ENCODE measurements at places on chromosomes 11 and 22.

GRCh38 chr11:126592496-126593410 is 237.3 kb downstream of the ST3GAL4 start:
- no peak for DNase-seq

DNA sequence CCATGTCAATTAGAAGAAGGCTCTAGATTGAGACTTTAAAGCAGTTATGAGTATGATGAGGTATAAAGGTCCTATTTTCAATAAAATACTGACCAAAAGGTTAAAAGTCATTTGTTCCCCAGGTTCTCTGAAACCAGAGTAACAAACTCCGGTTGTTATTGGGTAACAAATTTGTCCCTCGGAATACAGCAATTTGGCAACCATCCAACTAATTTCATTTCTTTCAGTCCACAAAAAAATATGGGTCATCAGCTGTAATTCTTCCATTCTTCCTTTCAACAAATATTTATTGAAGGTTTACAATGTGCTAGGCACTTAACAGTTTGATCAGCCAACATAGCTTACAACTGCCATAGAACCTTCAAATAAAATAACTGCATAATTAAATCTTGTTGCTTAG is 79.9 kb downstream of the TTC28 start:
- DNase-seq, result no peak

DNA sequence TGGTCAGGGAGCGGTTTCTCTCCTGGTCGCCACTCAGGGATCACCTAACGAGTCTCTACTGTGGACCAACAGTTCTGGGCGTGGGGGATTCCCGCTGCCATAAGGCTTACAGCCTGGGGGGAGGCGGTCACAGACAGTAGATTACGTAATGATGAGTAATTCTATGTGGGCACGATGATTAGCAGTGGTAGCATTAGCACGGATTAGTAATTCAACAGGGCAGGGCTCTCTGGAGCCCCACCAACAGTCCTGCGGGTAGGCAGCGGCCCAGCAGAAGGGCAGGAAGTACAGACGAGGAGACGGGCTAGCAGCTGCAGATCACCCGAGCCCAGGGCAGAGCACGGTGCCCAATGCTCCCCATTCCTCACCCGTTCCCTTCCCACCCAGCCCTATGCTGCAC is 3.6 kb downstream of the SHISAL1 start:
- DNase-seq, result no peak

- DNase-seq, result no peak
Measured at GRCh38 chr22:36423461-36424404, 36.0 kb upstream of the MYH9 start.

GRCh38 chr11:77375107-77375506 is 73.6 kb upstream of the GDPD4 start:
- no peak for DNase-seq

- DNase-seq, result no peak
Measured at GRCh38 chr22:48588878-48589450, 1238.7 kb downstream of the BRD1 start.

DNA sequence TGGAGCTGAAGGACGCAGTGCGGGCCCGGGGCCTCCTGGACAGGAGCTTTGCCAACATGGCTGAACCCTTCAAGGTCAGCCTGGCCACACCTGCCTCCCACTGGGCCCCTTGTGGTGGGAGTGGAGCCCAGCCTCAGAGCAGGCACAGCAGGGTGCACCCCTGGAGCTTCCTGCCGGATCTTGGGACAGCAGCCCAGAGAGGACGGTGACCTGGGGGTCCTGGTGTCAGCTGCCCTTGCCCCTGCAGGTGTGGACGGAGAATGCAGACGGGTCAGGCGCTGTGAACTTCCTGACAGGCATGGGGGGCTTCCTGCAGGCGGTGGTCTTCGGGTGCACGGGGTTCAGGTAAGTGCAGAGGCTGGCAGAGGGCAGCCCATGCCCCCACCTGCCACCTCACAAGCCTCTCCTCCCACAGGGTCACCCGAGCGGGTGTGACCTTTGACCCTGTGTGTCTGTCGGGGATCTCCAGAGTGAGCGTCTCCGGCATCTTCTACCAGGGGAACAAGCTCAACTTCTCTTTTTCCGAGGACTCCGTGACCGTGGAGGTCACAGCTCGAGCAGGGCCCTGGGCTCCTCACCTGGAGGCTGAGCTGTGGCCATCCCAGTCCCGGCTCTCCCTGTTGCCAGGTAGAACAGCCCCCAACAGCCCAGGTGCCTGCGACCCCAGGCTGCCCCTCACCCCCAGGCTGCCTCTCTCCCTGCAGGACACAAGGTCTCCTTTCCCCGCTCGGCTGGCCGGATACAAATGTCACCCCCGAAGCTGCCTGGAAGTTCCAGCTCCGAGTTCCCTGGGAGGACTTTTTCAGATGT is 5.1 kb downstream of the PGGHG start:
- DNase-seq, result no peak

GRCh38 chr22:44940130-44940529 is 69.7 kb downstream of the PHF21B start:
- no peak for DNase-seq

DNA sequence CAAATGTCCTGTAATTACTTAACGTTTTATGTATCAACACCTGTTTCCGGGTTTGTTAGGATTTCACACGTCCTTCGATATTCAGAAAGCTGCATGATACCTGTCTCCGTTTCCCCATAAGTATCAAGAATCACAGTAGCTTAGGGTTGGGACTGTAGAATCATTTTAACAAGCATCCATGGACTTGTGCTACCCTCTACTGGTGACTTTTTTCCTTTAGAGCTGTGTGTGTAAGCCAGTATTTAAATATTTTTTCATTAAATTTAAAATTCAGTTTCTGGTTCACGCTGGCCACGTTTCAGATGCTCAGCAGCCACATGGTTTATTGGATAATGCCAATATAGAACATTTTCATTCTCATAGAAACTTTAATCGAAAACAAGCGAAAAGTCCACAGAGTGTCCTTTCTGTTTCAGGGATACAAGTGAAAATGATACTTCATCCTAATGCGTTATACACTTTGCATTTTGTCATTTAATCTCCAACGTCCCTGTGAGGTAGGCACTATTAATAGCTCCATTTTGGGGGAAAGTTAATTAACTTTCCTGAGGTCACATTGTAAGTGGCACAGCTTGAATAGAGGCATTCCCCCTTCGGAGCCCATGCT is 61.5 kb upstream of the SLC25A18 start:
- no peak for DNase-seq

DNA sequence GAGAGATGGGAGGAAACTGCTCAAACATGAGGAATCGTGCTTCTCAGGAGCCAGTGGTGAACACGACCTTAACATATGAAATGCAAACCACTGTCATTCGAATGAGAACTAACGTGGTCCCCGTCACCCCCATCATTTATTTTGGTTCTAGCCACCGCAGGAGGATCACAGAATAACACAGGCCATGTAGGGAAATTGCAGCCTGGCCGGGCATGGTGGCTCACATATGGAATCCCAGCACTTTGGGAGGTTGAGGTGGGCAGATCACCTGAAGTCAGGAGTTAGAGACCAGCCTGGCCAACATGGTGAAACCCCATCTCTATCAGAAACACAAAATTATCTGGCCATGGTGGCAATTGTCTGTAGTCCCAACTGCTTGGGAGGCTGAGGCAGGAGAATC is 27.1 kb downstream of the KRTAP5-5 start:
- DNase-seq, result no peak

DNA sequence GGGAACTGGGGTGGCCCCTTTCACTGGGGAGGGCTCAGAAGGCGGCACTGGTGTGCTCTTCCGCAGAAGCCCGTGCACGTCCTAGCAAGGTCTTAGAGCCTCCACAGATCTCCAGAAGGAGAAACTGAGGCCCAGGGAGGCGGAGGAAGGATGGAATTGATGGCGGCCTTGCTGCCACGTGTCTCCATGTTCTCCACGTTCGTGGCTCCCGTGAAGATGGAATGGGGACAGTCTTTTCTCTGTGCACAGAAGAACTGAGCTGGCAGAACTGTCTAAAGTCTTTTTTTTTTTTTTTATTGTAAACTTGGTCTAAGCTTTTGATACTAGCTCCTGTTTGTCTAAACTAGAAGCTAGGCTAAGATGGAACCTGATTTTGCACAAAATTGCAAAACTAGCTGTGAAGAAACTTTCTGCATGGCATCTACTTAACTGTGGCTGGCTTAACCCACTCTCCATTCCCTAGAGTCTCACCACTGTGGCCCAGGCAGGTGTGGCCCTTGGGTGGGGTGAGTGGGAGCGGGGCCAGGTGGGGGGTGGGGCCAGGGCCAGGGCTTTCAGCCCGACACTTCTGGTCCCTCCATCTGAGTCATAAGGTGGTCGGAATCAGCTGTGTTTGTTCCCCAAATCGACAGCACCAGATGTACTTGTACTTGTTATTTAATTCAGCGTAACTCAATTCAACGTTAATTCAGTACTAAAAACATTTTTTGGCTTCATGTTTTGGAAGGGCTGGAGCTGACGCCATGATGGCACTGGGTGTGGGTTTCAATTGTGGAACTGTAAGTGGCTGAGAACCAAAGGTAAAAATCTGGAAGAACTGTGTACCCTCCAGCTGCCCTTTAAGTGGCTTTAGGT is 120.7 kb downstream of the MPPED1 start:
- no peak for DNase-seq

GRCh38 chr11:100691896-100692653 is 5.0 kb downstream of the ARHGAP42 start:
- no peak for DNase-seq

- DNase-seq, result no peak
Measured at GRCh38 chr11:13102865-13103539, 93.9 kb downstream of the RASSF10 start.

DNA sequence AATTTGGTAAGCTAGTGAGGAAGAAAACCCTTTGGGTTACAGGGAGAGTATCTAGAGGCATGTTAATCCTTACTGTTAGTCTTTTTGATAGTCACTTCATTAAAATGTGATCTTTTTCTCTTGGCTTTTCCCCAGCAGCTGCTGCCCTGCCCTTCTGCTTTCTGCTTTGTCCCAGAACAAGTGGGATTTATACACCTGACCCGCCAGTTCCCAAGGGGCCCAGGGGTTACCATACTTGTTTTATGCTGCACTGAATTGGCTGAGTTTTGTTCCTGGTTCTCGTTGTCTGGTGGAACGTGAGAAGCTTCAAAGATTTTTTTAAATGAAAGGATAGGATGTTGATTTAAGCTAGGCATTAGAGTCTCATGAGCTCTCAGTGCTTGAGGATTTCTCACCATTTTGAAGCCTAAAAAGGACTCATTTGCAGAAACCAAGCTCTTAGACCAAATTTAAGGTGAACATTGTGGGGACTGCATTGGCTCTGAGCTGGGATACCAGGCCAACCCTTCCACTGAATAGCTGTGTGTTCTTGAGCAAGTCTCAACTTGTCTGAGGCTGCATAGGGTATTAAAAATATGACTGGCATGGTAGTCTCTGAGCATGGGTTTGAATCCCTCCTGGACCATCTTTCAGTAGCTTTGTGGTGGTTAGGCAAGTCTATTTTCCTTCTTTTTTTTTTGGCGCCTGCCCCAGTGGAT is 6.6 kb downstream of the LIMK2 start:
- DNase-seq, result no peak

- DNase-seq, result no peak
Measured at GRCh38 chr11:118443590-118444218, 7.4 kb downstream of the KMT2A start.

DNA sequence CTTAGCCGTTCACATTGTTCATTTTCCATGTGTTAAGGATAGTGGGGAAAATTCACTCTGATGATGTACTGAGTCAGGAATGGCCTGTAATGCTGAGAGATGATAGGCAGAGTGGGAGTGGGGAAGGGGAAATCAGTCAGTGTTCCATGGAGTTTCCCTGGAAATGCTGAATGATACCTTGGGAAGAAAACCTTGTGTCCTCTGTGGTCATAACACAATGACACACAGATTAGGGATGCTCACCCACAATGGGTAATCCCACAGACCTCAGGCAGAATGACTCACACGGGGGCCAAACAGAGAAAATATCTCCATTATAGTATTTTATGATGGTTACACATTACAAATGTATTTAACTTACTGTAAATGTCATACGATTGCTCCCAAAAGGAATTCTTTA is 118.0 kb downstream of the SNX19 start:
- no peak for DNase-seq

GRCh38 chr11:18575361-18575760 is 13.2 kb downstream of the UEVLD start:
- no peak for DNase-seq

DNA sequence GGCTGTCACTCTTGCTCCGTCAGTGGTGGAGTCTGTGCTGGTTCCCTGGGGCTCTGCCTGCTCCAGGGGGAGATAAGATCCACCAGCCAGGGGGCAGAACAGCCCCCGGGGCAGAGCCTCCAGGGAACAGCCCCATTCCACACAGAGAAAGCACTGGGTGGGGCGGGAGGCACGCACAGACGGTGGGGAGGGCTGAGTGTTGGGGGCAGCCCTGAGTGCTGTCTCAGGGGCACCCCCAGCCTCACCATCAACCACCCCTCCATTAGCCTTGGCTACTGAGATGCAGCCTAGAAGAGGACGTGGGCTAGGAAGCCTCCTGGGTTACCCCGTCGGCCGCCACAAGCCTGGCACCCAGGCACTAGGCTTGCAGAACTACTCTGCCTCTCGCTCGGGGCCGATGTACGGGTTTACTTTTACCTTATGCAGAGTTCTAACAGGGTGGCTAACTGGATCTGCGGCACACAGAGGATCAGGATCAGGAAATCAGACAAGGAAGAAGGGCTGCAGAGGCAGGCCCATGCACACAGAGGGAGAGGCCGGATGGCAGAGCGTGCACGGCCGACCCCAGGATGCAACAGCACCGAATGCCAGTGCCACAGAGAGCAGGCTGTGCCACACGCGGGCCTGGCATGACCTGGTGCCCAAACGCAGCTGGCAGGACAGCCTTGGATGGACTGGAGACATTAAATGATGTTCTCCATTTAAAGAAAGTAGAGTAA is 140.5 kb downstream of the CTTN start:
- DNase-seq, result no peak

DNA sequence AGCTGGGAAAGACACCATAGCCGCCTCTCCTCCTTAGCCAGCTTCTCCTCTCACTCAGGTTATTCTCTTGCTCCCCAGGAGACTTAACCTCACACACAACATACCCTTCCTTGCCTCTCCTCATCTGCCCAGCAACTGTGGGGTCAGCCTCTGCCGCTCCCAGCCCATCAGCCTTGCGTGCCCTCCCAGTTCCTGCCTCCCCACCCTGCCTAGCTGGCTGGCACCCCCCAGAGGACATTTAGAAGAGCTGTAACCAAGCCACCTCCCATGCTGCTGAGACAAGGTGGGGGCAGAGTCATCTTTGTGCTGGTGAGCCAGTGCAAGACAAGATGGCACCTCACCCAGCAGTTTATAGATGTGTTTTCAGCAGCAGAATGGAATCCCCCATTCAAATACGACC is 38.2 kb downstream of the TOM1 start:
- DNase-seq, result no peak

DNA sequence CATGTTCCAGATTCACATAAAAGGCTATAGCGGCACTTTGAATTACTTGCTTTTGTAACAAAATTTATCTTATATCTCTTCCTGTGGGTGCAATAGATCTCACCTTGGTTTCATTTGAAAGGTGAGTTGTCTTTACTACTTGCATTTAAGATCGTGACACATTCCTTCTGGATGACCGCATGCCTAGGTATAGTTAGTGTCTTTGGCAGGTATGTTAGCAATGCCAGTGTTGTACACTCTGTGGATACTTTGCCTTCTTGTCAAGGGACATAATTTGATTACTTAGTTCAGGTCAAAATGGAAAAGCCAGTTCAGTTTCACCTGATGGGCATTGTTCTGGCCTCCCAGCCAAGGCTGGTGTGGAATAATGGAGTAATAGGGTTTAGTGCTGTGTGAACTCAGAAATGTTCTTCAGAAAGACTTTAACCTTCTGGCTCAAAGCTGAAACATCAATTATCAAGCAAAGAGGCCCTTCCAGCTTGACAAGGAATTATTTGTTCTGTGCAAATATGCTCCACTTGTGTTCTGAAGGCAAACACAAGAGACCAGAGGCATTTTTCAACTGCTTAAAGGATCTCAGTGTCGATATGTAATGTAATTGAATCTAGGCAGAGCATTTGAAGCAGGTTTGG is 64.6 kb downstream of the AMOTL1 start:
- no peak for DNase-seq
